ENCODE measurements at places on chromosomes 2 and 18.

- no peak for DNase-seq
Observed at GRCh38 chr2:11842336-11842735, 95.9 kb downstream of the LPIN1 start.

GRCh38 chr2:709138-709765, 32.0 kb upstream of the TMEM18 start:
- DNase-seq: no peak

DNA sequence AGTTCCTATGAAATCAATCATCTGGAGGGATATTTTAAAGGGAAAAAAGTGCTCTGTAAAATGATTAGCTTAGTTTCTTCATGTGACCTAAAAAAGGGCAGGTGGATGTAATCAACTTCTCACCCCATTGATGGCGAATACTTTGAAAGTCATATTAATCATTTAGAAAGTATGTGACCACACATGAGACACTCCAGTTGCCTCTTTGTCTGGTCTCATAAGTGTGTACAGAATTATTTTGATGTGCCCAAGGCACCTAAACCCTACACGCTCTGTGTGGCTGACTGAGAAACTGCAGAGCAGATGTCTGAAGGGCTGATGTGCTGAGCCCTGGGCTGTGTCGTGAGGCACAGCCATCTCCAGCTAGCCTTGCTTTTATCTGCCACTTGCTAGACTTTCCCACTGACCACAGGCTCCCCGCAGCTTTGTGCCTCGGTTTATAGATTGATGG, 26.9 kb downstream of the SGPP2 start:
- no peak for DNase-seq

- DNase-seq: no peak
Observed at GRCh38 chr2:20143263-20143662, 81.7 kb downstream of the SDC1 start.

DNA sequence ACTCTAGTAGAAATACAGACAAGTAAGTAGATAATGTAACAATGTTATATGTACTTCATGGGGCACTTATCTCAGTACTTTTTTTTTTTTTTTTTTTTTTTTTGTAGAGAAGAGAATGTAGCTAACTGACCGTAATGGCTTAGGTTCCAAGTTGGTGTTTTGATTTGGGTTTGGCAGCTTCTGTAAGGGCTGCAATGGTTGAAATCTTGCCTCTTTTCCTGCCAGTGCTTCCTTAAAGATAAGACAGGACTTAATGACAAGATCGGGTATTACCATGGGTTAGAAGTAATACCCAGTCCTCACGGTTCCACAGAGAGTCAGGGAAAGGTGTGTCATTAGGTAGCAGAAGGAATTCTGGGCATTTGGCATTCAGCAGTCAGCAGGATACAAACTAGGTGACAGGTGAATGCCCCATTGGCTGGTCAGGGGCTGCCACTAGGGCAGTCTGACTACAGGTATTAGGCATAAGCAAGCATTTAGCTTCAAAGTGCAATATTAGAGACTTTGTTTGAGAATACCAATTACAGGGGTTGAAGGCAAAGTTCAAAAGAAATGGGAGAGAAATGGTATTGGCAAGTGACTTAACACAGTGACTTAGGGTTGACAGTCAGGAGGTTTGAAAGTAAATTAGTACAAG, 189.4 kb upstream of the RND3 start:
- DNase-seq: no peak

GRCh38 chr2:153871231-153872221, at the start of gene GALNT13:
GALNT13 (plus strand) TSS chr2:153871922.
- no peak for DNase-seq

- no peak for DNase-seq
Observed at GRCh38 chr2:219451661-219452360, 17.2 kb downstream of the SPEG start.

DNA sequence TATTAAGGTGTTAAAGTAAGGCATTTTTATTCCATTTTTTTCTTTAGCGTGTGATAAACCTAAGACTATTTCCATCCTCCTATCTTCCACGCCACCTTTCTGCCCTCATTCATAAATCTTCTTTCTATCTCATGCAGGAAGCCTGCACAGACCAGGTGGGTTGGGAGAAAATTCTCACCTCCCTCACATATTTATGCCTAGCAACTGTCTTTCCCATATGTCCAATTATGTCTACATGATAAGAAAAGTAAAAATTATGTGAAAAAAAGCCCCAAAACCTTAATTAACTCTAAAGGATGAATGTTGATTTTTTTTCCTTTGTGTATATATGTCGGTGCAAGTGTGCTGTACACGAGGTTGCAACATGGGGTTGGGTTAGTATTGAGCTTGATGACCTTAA, 225.6 kb upstream of the GCFC2 start:
- DNase-seq: no peak

GRCh38 chr2:147927053-147927588, 82.3 kb downstream of the ACVR2A start:
- no peak for DNase-seq

DNA sequence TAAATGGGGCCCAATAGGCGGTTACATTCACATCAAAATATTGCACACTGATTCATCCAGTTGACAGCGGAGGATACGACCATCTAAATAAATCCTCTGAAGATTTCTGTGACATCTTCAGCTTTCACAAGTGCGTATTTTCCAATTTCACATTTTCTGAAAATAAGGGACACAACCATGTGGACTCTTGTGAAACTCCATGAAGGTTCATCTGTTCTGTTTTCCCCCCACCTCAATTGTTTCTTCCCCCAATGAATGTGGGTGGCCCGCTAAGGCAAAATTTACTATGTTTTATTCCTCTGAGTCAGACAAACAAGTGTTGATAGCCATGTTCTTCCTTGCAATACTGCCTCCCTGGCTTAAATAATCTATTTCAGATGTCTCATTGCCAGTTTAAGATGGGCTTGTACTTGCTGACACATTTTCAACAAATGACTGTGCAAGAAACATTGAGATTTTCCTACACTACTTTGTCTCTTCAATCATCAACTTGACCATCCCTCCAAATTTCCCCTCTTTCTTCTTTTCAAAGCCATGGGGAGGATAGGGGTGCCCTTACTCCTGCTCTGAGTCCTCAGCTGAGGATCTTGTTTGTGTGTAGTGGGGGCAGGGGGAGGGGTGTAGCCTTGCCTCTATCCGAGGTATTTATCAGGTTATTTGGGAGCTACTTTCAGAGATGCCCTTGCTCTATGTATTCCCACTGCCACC, 78.2 kb downstream of the BCL11A start:
- no peak for DNase-seq

GRCh38 chr2:218418717-218419458, at the start of gene VIL1:
VIL1 (plus strand) TSS chr2:218419123; CDS start chr2:218423779, 4,656 bp downstream.
- no peak for DNase-seq

DNA sequence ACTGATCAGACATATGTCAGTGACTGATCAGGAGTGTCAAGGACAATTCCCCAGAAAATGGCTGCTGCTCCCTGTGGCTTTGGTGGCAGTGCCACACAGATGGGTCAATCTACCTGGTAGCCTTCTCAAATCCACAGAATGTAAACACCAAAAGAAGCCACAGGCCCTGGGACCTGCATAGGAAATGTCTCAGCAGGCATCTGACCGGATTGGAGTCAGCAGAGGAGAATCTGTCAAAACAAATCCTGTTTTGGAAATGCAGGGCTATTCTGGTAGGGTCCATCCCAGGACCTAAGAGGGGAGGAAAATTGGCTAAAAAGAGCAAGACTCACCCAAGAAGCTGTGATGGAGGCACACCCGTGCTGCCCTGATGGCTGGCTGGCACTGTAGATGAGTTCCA, 189.7 kb downstream of the TMEM247 start:
- DNase-seq: no peak

GRCh38 chr2:28664120-28664842, 87.3 kb upstream of the PPP1CB start:
- DNase-seq: no peak

DNA sequence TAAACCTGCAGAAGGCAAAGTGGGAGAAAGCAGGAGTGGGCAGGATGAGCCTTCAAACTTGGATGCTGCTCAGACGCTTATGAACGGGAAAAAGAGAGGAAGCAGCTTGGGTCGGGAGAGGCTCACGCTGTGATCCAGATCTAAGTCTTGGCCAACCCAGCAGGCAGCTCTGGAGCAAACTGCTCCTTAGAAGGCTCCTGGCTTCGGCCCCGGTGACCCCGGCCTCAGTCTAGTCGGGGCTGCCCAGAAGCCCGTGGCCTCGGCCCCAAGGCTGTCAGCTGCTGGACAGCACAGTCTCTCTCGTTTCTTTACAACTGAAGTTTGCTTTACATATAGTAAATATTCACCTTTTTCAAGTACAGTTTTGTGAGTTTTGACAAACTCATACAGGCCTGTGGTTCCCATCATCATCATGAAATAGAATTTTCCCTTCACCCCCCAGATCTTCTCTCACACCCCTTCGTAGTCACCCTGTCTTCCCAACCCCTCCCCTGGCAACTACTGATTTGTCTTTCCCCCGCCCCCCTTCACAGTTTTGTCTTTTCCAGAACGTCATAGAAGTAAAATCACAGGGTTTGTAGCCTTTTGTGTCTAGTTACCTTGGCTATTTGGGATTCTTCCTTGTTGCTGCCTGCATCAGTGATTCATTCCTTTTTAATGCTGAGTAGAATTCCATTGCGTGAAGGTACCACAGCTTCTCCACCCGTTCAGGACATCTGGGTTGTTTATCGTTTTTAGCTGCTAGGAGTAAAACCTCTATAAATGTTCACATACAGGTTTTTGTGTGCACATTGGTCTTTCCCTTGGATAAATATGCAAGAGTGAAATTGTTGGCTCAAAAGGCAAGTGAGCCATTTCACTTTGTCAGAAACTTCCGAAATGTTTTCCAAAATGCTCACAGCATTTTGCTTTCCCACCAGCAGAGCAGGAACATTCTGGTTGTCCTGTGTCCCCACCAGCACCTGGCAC, 35.1 kb downstream of the MYO7B start:
- DNase-seq: no peak

DNA sequence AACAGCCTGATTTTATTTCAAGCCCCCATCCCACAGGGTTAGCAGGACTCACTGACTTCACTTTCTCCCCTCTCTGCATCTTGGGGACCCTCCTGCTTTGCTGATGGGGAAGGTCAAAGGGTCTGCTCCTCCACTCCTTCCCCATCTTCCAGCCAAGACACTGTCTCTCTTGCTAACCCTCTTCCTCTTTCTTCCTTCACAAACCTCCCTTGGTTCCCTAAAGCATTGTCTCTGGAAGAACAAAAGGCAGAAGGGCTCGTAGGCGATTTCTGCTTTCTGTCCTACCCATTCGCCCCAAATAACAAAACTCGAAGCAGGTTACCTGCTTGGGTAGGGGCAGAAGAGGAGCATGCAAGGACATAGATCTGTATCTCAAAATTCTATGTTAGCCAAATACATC, 5.5 kb upstream of the SLC4A3 start:
- DNase-seq: no peak

DNA sequence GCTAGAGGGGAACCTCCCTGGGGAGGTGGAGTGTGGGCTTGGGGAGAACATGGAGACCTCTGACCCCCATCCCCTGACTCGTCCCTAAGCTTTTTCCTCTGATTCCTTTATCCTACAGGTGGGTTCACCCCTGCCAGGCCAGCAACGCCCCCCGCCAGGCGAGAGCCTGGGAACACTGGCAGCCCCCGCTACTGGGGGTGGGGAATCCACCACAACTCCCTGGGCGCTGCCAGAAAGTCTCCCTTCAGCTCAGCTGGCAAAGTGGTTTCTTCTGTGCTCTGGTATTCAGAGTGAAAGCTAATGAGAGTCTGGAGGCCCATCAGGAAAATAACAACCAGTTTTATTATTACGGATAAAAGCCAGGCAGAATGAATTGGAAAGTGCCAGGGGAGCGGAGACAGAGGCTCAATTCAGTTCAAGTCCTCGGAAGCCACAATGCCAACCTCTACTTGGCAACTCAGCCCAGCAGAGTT, 2.8 kb downstream of the DIPK1C start:
- no peak for DNase-seq

- no peak for DNase-seq
Observed at GRCh38 chr18:54161267-54161666, 63.2 kb downstream of the MBD2 start.

GRCh38 chr2:12163866-12164265, 417.4 kb downstream of the LPIN1 start:
- DNase-seq: no peak

DNA sequence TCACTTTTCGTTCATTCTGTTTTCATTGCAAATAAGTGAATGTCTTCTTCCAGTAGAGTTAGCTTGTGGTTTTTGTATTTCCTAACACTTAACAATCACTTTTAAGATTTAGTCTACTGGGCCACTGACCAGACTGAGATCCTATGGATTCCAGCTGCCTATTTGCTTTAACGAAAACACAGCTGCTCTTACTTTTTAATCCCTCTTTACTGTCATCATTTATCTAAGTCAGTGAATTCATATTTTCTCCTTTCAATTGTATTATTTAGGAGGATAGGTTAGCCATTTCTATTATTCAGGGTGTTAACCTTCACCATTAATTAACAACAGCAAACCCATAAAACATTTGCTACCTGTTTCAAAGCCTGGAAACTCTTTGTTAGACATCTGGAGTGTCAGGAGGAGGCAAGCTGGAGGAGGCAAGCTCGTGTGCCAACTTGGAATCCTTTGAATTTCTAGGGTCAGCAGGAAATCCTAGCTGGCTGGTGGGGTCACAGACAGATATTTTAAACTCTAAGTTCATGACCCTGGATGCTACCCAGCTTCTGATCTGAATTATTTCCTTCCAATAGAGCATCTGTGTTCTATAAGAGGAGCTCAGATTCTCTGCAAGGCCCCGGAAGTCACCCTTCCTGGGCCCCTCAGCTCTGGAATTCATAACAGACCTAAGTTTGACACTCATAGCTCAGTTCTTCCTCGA, 385.3 kb downstream of the RBM43 start:
- no peak for DNase-seq

Measured in stimulated activated CD4-positive, alpha-beta T cell treated with anti-CD3 and anti-CD28 coated beads, TNF-alpha, amount 100 ng/mL, for 48 hours (primary cell).